ENCODE measurements at places on chromosomes 7 and 10. TPM values are rescaled to one million over a fixed set of nuclear protein-coding genes. Genes with fewer than 3 reads are reported as not detected.

The ATOH7 gene
- polyA plus RNA-seq, result 0.28 TPM

The NACAD gene
- polyA plus RNA-seq, result 9.9 TPM

The COBL gene
- 7.5 TPM for polyA plus RNA-seq

The CDHR1 gene
- polyA plus RNA-seq, result 0.27 TPM

The OR2A1 gene
- 1.6 TPM for polyA plus RNA-seq

The UBE2H gene
- 86.3 TPM for polyA plus RNA-seq

The PLAC9 gene
- 37.5 TPM for polyA plus RNA-seq

The TMEM176A gene
- 6.3 TPM for polyA plus RNA-seq

The AMZ1 gene
- 0.91 TPM for polyA plus RNA-seq

The TMEM139 gene
- polyA plus RNA-seq, result 7.7 TPM
